ENCODE measurements at places on chromosomes 1 and 21.

DNA sequence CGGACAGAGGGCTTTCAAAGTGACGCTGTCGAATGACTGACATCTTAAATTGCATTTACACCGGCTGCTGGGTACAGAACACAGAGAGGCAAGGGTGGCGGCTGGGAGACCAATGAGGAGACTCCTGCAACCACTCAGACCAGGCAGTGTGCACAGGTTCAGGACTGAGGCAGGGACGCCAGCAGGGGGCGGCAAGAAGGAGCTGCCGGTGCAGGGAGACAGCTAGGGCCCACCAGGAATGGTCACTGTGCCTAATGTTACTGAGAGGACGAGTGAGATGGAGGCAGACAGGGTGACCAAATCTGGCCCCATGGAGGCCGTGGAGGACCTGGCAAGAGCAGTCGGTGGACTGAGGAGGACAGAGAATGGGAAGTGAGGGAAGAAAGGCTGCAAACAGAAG lies 23.5 kb downstream of the GLIS1 start:
- no peak for DNase-seq

DNA sequence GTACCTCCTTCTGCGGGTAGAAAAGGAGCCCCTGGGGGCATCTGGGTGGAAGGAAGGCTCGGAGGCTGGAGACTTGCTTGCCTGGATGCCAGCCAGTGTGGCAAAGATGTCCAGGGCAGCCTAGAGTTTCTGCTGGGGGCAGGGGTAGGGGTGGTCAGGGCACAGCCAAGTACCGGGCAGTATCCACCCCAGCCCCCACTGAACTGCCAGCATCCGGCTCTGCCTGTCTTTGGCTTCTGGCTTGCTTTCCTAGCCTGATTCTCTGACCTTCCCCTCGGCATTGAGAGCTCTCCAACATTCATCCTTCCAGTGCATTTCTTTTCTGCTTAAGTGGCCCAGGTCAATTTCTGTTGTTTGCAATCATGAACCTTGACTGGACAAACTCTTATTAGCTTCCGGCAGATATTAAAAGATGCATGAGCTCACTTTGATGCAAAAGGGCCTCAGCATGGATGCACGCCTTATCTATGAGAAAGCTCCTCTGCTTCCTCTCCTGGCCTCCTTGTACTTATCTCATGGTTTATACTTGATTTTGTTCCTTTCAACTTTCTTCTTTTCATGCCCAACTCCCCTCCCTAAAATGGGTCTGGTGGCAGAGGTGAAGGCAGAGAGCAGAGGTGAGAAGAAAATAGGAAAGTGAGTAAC lies 116.9 kb downstream of the HLCS start:
- no peak for DNase-seq

- DNase-seq: no peak
These were observed 504 bp downstream of the H6PD start for GRCh38 chr1:9235096-9235459.

DNA sequence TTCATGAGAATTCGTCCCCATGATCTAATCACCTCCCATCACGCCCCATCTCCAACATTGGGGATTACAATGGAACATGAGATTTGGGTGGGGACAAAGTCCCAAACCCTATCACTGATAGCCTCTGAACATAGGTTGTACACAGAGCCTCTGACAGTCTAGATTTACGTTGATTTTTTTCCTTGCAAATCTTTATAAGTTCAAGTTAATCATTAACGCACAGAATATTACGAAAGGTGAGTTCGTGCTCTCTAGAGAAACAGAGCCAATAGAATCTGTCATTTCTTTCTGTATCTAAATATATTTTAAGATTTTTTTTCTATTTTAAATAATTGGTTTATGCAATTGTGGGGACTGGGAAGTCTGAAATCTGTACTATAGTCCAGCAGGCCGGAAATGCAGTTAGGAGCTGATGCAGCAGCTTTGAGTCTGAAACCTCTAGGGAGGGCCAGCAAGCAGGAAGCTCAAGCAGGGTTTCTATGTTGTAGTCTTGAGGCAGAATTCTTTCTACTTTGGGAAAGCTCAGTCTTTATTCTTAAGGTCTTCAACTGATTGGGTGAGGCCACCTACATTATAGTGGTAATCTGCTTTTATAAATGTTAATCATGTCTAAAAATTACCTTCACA lies 61.0 kb downstream of the SELENOF start:
- DNase-seq: no peak

- DNase-seq: no peak
These were observed 105.0 kb downstream of the LEPR start for GRCh38 chr1:65525266-65526048.

DNA sequence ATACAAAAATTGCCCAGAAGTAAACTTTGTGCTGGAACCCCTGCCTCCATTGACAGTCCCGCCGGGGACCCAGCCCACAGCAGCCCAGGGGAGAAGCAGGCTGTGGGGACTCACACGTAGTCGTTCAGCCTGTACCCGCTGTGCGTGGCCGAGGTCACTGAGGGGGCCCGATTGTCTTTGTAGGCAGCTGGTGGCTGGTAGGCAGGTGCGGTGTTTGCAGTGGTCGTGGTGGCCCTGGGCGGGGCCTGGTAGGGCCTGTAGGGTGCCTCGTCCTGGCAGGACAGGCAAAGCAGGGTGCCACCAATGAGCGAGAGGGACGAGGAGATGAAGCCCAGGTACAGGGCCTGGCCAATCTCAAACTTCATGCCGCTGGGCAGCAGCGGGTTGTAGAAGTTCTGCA lies 19.1 kb downstream of the CLDN14 start:
- DNase-seq: no peak

GRCh38 chr1:227942021-227942715 lies 5.6 kb downstream of the WNT9A start:
- no peak for DNase-seq

GRCh38 chr21:37582590-37582989 lies 216.0 kb downstream of the DYRK1A start:
- DNase-seq: no peak

DNA sequence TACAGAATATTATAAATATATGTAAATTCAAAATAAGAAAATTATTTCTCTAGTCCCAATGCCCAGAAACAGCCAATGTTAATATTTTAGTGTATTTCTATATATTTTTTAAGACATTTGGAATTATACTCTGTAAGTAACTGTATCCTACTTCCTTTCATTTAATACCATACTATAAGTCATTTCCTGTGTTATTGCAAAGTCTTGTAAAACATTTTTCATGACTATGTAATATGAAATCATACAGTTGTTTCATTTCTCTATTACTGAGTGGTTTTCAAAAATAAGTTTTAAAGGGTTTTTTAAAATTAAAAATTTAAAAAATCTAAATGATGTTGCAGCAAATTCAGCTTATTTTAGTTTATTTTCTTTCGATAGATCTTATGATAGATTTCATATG lies 2.0 kb downstream of the RNASEL start:
- no peak for DNase-seq

DNA sequence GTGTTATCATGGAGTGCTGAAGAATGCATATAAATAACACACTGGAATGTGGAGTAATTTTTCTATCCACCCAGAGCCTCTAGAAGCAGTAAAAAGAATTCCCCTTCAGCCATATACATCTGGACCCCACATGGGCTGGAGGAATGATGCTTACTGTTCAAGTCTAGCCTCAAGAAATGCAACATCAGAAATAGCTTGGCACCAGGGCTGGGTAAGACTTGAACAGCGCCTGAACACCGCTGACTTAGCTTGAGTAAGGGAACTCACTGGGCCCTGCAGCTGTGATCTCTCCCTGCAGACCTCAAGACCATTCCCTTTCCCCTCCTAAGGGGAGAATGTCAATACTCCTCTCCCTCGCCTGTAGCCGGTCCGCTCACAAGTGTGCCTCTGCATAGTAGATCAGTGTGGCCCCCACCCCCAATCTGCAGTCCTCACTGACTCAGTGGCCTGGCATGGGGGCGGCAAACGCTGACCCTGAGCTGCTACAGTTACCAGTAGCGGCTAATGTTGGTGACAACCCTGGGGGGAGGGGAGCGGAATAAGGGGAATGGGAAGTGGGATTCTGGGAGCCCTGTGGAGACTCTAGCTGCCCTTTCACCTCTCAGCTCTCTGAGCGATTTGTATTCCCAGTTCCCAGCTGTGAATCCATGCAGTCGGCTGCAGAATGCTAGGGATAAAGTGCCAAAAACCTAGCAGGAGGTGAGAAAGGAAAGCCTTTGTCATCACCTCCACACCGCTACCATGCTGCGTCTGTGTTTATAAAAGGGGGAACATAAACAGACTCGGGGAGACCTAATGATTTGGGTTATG lies 483.9 kb downstream of the DISC1 start:
- DNase-seq: no peak

DNA sequence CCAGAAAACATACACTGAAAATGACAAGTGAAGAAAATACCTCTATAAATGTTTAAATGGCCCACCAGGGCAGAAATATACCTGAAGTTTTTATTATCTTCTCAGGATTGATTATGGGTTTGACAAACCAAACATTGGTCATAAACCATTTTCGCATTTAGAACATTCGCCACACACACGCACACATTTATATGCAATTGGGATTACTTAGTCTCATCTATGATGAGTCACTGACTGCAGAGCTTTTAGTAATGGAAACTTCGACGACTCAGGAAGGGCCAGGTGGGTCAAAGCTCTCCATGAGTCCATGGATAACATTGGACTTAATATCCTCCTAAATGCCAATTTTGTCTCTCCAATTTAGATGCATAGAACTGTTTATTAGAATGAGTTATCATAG lies 16.9 kb downstream of the NRDC start:
- no peak for DNase-seq

DNA sequence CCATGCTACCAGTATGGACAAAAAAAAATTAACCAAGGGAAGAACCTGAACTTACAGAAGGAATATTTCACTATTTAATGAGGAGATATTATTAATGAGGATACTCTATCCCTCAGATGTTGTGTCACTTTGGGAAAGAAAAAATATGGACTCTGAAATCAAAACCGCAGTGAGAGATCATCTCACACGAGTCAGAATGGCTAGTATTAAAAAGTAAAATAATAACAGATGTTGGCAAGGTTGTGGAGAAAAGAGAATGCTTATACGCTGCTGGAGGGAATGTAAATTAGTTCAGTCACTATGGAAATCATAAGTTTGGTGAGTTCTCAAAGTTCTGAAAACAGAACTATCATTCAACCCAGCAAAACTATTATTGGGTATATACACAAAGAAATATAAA lies 30.9 kb downstream of the TNFSF4 start:
- DNase-seq: no peak

- no peak for DNase-seq
These were observed 145.0 kb downstream of the PATJ start for GRCh38 chr1:61887076-61887867.

GRCh38 chr1:110563089-110563488 lies 43.1 kb downstream of the KCNA2 start:
- no peak for DNase-seq

DNA sequence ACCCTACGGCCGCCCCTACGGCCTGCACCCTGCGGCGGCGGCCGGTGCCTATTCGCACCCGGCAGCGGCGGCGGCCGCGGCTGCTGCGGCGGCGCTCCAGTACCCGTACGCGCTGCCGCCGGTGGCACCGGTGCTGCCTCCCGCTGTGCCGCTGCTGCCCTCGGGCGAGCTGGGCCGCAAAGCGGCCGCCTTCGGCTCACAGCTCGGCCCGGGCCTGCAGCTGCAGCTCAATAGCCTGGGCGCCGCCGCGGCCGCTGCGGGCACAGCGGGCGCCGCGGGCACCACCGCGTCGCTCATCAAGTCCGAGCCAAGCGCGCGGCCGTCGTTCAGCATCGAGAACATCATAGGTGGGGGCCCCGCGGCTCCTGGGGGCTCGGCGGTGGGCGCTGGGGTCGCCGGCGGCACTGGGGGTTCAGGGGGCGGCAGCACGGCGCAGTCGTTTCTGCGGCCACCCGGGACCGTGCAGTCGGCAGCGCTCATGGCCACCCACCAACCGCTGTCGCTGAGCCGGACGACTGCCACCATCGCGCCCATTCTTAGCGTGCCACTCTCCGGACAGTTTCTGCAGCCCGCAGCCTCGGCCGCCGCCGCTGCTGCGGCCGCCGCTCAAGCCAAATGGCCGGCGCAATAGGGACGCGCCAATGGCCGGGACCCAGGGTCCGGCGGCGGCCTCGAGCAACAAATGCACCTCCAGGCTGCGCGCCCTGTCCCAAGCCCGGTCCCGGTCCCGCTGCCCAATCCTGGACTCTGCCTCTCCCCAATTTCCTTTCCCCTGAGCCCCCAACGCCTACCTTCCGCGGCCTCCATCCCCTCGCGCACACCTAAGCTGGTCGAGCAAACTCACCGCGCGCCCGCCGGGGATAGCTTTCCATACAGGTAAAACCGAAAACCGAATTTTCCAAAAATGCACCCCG lies 1.8 kb downstream of the FOXD3 start:
- no peak for DNase-seq

DNA sequence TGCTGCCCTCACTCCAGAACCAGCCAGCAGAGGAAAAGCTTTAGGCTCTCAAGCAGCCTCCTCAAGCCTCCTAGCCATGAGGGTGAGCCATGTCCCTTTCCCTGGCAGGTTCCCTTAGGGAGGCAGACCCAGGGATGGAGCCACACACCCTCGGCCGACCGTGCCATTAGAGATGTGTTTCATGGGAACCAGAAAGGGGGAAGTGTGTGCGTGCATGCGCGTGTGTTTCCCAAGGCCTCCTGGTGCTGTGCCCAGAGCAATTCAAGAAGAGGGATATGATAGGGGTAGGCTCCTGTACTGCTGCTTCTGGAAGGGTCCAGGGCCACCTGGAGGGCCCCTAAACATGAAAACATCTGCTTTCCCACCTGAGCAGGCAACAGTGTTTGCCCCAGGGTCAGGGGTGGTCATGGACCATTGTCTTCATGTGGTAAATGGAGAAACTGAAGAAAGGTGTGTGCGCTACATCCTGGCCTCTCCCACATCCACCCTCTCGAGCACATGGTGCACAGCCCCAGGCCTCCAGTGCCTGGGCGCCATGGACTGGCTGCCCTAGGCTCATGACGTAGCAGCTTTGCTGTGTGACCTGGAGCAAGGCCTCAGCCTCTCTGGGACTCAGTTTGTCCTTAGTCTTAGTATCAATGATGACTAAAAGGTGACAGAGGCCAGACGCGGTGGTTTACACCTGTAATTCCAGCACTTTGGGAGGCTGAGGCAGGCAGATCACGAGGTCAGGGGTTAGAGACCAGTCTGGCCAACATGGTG lies 48.1 kb downstream of the SYF2 start:
- DNase-seq: no peak

GRCh38 chr1:155208541-155209311 lies at the start of gene MTX1:
Gene MTX1 (plus strand): TSS chr1:155208695. CDS start chr1:155208805, 110 bp downstream.
- peak; percentile 76 for DNase-seq

DNA sequence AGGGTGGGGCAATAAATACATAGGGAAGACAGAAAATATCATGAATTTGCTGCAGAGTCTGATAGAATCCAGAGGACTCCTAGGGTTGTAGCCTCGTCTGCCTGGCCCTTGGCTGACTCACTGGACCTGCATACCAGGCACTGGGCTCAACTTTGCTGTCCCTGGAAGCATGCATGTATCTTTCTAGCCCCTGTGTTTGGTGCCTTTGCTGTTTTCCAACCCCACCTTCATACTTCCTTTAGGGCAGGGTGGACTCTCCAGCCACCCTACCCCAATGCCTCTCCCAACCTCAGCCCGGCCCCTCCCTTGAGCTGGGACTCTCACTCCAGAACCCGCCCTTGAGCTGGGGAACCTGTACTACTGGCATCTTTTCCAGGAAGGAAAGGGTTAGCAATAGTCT lies 1.2 kb downstream of the RAB25 start:
- no peak for DNase-seq

Measured in stimulated activated CD8-positive, alpha-beta memory T cell treated with anti-CD3 and anti-CD28 coated beads, Interleukin-7, amount 100 ng/mL, for 24 hours (primary cell).